ENCODE measurements at places on chromosomes 5 and 9.
A peak's percentile ranks its signal among the peaks of the same experiment; 100 is the strongest.

DNA sequence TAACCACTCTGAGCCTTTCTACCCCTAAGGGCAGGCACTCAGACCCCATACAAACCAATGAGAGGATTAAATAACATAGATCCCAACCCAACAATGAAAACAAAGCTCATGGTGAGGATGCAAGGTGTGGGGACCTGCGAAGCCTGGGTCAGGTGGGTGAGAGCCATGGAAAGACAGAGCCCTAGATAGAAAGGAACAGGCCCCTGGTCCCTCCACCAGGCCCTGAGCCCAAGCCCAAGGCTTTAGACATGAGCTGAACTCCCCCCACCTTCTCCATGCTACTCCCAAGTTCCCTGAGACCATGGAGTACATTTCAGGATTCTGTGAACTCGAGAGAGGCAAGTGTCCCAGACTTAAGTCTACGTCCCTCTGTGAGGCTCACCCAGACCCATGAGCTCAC, 106.5 kb downstream of the SAXO1 start:
- DNase-seq, result no peak

GRCh38 chr5:129245489-129245888, 150.9 kb downstream of the ISOC1 start:
- no peak for DNase-seq

GRCh38 chr5:155631116-155631515, 617.6 kb downstream of the KIF4B start:
- DNase-seq, result no peak

- no peak for DNase-seq
Measured at GRCh38 chr5:126376443-126376842, 46.8 kb upstream of the GRAMD2B start.

GRCh38 chr5:178210686-178211085, 6.4 kb downstream of the HNRNPAB start:
- DNase-seq, result no peak

DNA sequence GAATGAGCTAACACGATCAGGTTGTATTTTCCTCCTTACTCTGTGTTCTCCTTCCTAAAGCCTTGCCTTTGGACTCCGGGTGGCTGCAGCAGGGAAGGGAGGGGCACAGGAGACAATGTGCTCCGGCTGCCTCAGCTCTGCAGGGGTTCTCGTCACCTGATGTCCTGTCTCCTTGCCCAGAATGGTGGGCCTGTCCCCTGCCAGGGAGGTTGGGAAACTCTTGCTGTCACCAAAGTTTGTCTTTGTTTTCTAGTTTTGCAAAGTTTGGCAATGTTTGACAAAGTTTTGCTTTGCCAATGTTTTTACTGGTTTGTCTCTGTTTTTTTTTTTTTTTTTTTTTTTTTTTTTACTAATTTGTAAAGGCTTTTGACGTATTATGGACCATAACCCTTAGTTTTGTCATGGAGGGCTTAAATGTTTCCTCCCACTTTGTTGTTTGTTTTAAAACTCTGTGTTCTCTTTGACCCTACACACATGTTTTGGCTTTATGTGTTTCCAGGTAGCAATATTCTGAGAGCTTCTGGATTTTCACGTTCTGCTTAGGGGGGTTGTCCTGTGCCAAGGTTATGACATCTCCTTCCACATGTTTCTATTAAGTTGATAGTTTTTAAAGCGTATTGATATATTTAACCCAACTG, 49.3 kb downstream of the GADD45G start:
- peak; percentile 29 for DNase-seq

DNA sequence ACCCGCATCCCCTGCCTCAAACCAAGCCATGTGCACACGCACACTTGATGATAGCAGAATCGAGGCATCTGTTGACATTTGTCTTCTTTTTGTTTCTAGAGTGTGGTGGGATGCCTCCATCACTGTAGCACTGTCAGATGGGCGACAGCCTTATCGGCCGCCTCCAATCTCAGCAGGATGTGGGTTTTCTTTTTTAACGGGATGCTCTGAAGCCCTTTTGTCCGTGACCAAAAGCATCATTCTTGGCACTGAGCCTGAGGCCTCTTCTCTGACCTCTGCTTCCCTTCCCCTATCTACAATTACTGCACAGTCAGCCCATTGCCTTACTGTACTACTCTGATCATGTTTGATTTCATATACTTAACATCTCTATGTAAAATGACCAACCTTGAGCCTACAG, 78.3 kb downstream of the LMNB1 start:
- DNase-seq, result no peak

Data from hypothalamus (tissue), 51 donors.